ENCODE measurements at places on chromosomes 3 and 15.

DNA sequence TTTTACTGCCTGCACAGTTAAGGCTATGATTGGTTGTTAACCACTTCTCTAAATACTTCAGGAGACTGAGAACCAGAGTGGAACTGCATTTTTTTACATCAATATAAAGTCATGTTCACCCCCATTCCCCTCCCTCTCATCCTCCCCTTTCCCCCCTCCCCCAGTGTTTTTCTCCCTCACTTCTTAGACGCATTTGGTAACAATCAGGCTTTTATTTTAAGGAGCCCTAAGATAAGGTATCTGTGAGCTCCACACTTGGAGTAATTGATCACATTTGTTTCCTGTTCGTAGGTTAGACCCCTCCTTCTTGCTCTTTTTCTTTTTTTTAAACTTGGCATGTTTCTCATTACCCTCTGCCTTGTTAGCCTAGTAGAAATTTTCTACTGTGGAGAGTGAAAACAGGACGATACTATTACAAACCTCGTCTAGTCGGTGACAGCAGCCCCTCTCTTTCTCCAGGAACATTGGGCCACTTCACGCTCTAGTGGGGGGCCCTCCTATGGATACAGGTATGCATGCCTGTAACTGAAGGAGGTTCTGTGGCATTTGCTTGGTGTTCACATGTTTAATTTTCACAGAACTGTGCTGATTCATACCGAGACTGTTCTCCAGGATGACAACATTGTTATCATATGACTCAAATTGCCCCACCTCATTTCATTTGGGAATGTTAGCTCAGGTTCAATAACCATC, 314.4 kb downstream of the MECOM start:
- no peak for DNase-seq

DNA sequence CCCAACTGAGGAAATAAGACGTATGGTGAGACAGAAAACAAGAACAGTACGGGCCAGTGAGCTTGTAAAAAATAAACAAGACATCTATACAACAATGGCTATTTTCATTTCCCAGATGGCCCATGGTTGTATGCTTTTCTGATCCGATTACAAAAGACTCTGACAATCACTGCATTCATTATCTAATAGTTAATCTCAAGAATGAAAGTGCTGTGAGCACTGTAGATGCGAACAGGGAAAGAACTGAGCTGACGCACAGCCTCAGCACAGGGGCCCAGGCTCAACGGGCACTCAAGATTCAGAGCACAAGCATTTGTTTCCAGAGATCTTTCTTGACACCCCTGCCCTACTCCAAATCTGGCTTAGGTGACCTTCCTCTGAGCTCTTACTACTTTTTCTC, 6.9 kb downstream of the MTMR10 start:
- no peak for DNase-seq

- DNase-seq: no peak
These were observed 44.8 kb upstream of the RPL32 start for GRCh38 chr3:12886106-12886679.

DNA sequence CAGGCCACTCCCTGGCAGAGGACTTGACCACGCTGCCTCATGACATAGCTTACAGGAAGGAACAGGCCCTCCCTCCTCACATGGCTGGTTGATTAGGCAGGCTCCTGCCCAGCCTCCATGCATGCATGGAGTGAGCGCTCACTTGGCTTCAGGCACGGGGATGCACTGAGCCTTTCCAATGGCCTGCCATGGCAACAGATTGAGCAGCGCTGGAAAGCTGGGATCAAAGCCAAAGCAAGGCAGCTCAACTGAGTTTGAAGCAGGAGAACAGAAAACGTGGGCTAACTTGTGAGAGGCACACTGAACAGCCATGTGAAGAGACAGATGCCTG, 5.9 kb upstream of the GRAMD2A start:
- peak; percentile 94 for DNase-seq

GRCh38 chr3:36524560-36524959, 144.3 kb downstream of the STAC start:
- DNase-seq: no peak
